ENCODE measurements at places on chromosomes 12 and 14. TPM values are rescaled to one million over a fixed set of nuclear protein-coding genes. Genes with fewer than 3 reads are reported as not detected.

Gene ADAM21
- total RNA-seq, result 0.33 TPM

DNA sequence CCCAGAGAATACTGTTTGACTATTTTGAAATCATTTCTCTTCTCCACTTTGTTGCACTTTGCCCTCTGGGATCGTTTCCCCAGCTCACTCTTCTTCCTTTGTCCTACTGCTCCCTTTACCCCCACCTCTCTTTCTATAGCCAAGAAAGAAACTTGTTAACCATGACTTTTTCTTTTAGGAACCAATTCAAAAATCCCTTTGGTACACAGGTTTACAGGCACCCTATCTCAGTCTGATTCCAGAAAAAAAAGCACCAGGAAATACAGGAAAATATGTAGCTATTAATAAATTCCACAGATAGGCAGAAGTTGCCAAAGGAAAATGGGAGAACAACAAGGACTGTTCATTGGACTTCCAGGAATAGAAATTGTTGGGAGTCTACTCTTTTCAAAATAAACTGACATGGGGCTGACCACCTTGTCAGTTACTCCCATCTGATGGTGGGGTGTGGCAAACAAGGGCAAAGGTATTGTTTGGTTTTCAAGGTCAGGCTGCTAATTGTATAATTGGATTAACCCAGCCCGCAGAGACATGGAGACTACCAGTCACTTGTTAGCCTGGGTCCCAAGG, 82.4 kb downstream of the CRADD start:
- H3K36me3 ChIP-seq, result no peaks in the 10 kb centered on the region
- no peaks in the 10 kb centered on the region for H3K4me1 ChIP-seq
- no peak overlapping the region for H3K4me3 ChIP-seq
- DNase-seq, result no peak
- H3K27ac ChIP-seq, result no peak overlapping the region
- no peaks in the 10 kb centered on the region for H3K27me3 ChIP-seq

- H3K27me3 ChIP-seq, result no peaks in the 10 kb centered on the region
- H3K36me3 ChIP-seq, result no peaks in the 10 kb centered on the region
- H3K4me3 ChIP-seq, result no peak overlapping the region
- H3K4me1 ChIP-seq, result no peaks in the 10 kb centered on the region
- H3K27ac ChIP-seq, result no peak overlapping the region
- DNase-seq, result no peak
These were observed 21.4 kb upstream of the RCOR1 start for GRCh38 chr14:102571043-102571442.

GRCh38 chr14:32494609-32495434, 165.7 kb downstream of the AKAP6 start:
- no peaks in the 10 kb centered on the region for H3K36me3 ChIP-seq
- no peak for DNase-seq
- no peaks in the 10 kb centered on the region for H3K4me1 ChIP-seq
- H3K27me3 ChIP-seq, result no peaks in the 10 kb centered on the region

GRCh38 chr12:105659355-105660075, 329.0 kb downstream of the C12orf75 start:
- no peaks in the 10 kb centered on the region for H3K36me3 ChIP-seq
- peaks cover 7% of the 10 kb centered on the region for H3K4me1 ChIP-seq
- H3K27me3 ChIP-seq, result no peaks in the 10 kb centered on the region
- H3K27ac ChIP-seq, result peak overlapping the region; percentile 51
- peak; percentile 62 for DNase-seq

Gene SART3
- 55.2 TPM for total RNA-seq

Gene FLVCR2
- 14.0 TPM for total RNA-seq

Gene SIX1
- total RNA-seq, result 24.1 TPM

Gene TSHR
- 3.7 TPM for total RNA-seq

DNA sequence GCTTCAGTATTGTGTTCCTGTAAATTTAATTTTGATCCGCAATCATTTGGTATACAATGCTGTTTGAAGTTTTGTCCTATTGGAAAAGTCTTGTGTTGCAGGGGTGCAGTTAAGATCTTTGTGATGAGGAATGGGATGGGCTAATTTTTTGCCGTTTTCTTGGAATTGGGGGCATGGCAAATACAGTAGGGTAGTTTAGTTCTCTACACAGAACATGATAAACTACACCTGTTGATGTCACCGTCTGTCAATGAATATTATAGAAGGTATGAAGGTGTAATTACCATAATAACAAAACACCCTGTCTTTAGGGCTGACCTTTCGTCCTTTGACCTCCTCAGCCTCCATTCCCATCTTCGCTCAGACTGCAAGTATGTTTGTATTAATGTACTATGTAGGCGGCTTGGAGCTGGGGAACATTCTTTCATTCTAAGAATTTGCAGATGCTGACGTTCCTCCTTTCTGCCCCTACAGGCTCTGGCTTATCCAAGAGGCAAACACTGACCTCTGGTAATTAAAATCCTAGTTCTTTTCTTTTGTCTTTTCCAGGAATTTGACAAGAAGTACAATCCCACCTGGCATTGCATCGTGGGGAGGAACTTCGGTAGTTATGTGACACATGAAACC, 1.7 kb downstream of the DYNLL1 start:
- no peaks in the 10 kb centered on the region for H3K27me3 ChIP-seq
- H3K36me3 ChIP-seq, result peaks cover 22% of the 10 kb centered on the region
- no peak overlapping the region for H3K27ac ChIP-seq
- H3K4me1 ChIP-seq, result no peaks in the 10 kb centered on the region
- H3K4me3 ChIP-seq, result peak overlapping the region; percentile 87
- DNase-seq, result no peak

Gene BMP4
- 62.8 TPM for total RNA-seq

Gene GALNT8
- 25.3 TPM for total RNA-seq

- peaks cover 13% of the 10 kb centered on the region for H3K27me3 ChIP-seq
- peaks cover 13% of the 10 kb centered on the region for H3K4me1 ChIP-seq
- no peaks in the 10 kb centered on the region for H3K36me3 ChIP-seq
- no peak for DNase-seq
- H3K4me3 ChIP-seq, result no peak overlapping the region
These were observed 114.7 kb upstream of the C14orf180 start for GRCh38 chr14:104464907-104465306.

Gene SLC41A2
- 39.7 TPM for total RNA-seq

DNA sequence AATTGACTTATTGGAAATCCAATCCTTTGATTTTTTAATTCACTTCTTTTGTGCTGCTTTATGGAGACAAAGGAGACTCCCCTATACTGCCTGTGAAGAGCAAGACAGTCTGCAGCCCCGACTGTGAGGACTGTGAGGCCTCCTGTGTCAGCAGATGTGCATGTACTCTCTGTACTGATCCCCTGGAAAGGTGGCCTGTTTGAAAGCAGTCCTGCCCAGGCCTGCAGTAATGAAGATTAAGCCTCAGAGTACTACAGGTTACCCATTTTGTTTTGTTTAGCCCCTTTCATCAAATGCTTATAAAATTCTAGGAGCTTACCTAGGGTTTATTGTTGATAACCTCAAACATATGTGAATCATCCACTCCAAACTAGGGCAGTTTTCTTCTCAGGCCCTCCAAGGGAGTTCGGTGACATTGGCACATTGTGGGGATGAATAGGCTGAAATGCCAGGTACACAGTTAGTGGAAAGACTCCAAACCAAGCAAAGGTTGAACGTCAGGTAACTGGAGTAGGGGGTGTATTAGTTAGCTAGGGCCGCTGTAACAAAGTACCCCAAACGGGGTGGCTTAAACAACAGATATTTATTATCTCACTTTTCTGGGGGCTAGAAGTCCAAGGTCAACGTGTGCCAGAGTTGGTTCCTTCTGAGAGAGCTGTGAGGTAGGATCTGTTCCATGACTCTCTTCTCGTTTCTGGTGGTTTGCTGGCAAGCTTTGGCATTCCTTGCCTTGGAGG, 208.7 kb upstream of the BCL2L14 start:
- DNase-seq, result no peak
- H3K36me3 ChIP-seq, result no peaks in the 10 kb centered on the region
- H3K27ac ChIP-seq, result peak overlapping the region; percentile 74
- H3K4me3 ChIP-seq, result no peak overlapping the region

Gene CISTR
- total RNA-seq, result not detected

DNA sequence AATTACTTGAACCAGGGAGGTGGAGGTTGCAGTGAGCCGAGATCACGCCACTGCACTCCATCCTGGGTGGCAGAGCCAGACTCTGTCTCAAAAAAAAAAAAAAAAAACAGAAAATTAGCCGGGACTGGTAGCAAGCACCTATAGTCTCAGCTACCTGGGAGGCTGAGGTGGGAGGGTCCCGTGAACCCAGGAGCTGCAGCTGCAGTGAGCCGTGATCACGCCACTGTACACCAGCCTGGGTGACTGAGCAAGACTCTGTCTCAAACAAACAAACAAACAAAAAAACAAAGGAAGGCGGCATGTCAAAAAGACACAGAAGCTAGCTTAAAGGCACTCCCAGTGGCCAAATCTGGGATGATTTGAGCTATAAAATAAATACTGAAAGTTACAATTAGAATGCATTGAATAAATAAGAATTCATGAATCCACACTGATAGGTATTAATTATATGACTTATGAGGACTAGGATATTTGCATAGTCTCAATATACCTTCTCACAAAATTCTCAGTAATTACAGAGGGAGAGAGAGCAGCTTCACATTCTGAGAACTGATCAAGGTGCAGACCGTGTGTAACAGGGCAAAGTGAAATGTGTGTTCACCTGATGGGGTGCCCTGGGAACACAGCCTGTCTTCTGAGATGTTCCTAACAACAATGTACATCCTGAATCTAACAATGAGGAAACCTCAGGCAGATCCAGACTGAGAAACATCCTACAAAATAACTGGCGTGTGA, 42.7 kb upstream of the GPR132 start:
- no peak overlapping the region for H3K4me3 ChIP-seq
- no peaks in the 10 kb centered on the region for H3K27me3 ChIP-seq
- H3K27ac ChIP-seq, result no peak overlapping the region
- H3K4me1 ChIP-seq, result no peaks in the 10 kb centered on the region
- DNase-seq, result no peak

- no peak overlapping the region for H3K27ac ChIP-seq
- no peak for DNase-seq
- no peak overlapping the region for H3K4me3 ChIP-seq
- H3K4me1 ChIP-seq, result no peaks in the 10 kb centered on the region
- no peaks in the 10 kb centered on the region for H3K27me3 ChIP-seq
These were observed 13.0 kb upstream of the TPCN1 start for GRCh38 chr12:113208041-113208934.

All from spinal cord (tissue), 10 donors.